ENCODE measurements at places on chromosomes 2 and 18.
A peak's percentile ranks its signal among the peaks of the same experiment; 100 is the strongest.

GRCh38 chr2:174761837-174762236, 2.4 kb downstream of the CHRNA1 start:
- DNase-seq: no peak

DNA sequence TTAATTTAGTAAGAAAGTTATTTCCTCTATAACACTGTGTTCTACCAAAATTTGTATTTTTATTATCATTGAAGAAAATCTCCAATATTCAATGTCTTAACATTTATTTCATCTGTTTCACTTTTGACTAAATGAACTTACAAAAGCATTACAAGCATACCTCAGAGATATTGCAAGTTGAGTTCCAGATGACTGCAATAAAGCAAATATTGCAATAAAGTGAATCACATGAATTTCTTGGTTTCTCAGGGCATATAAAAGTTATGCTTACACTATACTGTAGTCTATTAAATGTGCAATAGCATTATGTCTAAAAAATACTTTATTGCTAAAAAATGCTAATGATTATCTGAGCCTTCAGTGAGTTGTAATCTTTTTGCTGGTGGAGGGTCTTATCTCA, 78.3 kb downstream of the TTC32 start:
- no peak for DNase-seq

- peak; percentile 47 for DNase-seq
Observed at GRCh38 chr2:138712212-138712979, 67.8 kb downstream of the NXPH2 start.

DNA sequence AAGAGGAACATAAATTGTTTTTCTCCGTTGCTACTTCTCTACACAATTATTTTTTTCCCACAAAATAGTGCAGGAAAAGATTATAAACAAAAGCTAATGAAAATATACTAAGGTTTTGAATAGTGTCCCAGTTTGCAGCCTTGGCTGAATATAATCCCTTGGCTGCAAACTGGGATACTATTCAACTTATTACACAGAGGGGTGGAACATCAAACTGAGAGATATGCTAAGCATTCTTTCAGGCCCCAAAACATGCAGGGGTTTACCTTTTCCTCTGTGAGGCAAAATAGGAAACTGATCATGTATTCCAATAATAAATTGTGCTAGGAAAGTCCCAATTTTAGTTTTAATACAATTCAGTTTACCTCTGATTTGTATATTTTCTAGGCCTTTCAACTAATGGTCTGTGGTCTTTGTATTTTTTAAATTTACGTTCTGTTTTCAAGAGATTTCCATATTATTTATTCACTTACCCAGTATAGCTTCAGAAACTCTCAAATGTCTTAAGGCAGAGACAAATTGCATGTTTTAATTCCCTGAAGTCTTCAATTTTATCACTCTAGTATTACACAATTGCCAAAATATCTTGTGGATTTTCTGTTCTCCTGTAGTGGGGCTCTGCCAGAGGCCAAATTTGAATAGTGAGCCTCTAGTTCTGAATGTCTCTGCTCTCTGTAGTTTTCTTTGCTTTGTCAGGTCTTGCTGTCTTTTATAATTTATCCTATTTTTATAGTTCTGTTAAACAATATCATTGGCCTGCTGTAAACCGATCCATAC, 63.9 kb downstream of the PPP1R1C start:
- DNase-seq: no peak

- DNase-seq: no peak
Observed at GRCh38 chr2:109229094-109229675, 100.2 kb downstream of the SH3RF3 start.

DNA sequence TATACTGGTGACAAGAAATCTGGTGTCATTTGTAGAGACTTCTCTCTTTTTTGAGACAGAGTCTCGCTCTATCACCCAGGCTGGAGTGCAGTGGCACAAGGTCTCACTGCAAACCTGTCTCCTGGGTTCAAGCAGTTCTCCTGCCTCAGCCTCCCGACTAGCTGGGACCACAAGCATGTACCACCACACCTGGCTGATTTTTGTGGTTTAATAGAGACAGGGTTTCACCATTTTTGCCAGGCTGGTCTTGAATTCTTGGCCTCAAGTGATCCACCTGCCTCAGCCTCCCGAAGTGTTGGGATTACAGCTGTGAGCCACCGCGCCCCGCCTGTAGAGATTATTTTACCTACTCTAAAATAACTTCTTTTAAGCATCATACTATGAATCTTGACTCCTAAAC, 6.5 kb downstream of the HNRNPLL start:
- DNase-seq: no peak

GRCh38 chr18:41814651-41815050, 140.4 kb upstream of the PIK3C3 start:
- no peak for DNase-seq

DNA sequence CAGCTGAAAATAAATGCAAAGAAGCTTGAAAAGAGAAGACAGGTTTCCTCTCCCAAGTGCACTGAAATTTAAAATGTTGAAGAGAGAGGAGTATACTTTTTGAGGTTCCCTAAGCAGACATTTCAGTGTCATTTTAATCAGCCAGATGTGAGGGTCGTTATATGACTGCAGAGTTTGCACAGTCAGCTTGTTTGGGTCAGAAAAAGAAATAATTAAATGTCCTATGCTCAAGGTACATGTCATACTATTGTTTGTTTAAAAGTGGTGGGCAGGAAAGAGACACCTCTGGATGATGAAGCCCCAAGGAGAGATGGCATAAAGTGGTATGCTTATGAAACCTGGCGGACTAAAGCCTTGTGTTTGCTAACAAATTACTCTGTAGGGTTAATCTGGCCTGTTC, 55.2 kb downstream of the CCDC85A start:
- DNase-seq: no peak

- DNase-seq: no peak
Observed at GRCh38 chr2:19297716-19298115, 60.7 kb downstream of the OSR1 start.

- DNase-seq: peak; percentile 76
Observed at GRCh38 chr2:23480957-23481797, 96.2 kb downstream of the KLHL29 start.

DNA sequence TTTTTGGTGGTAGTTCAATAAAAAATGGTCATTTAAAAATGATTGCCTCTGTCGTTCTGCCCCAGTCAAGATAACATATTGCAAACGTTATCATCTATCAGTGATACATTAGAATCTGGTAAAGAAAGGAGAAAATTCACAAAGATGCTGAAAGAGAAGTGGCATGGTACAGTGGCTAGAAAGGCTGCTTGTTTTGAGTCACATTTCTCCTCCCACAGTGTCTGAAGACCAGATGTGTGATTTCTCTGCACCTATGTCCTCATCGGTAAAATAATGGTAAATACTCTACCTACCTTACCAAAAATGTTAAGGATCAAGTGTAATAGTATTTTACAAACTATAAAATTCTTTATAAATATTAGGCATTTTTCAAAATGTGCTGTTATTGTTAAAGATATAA, 76.1 kb upstream of the NOSTRIN start:
- DNase-seq: no peak

DNA sequence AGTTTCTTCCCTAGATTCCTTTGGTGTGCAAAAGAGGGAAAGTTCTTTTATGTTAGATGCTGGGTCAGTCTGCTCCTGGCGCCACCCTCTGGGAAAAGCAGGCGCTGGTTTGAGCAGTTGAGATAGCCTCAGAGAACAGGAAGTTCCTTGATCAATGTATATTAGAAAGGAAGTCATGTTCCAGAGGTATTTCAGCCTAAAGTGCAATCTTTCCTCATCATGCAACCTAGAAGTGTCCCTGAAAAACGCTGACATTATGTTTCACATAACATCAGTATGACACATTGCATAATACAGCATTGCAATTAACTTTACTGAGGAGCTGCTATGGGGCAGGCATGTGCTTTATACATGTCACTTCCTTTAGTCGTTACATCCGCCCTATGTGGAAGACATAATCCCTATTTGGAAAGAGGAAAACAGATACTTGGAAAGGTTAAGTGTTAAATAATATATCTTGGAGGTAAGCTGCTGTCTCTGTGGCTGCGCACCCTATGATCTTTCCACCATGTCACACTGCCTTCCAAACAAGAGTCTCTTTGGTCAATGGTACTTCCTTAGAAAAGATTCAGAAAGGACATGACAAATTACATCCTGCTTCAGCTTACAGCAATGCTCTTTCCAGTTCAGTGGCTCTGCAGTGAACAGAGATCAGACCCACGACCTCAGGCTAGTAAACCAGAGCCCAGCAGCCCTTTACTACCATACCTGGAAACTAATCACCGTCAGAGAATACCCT, 369.7 kb downstream of the RAD51AP2 start:
- no peak for DNase-seq

DNA sequence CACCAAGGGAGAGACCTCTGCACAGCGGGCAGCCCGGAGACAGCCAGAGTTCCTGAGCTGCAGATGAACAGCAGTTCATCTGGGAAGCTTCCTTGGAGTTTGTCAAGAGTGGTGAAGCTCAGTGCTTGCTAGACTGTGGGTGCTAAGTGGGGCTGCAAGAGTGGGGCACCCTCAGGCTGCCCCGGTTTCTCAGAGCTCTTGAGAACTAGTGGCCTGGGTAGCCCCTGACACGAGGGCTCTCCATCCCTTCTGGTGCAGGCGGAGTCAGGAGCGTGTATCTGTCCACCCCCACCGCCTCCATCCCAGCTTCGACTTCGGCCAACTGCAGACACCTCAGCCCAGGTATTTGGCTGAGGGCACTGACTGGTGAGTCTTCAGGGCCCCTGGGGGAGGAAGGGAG, 222.0 kb downstream of the LOXHD1 start:
- DNase-seq: no peak

DNA sequence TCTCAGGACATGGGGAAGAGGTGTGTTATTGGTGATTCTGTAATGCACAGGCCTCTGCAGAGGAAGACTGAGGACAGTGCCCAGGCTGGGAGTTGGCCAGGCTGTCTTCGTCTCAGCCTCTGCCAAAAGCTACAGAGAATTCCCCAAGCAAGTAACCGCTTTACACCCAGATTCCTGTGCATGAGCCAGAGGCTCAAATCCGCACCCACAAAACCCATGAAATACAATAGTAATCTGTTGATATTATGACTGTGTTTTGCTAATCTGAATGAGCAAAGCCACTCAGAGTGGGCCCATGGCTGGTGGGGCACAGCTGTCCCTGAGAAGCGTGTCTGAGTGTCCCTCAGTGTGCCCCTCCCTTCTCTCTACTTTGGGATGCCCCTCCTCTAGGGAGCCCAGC, 149.5 kb upstream of the PXDN start:
- DNase-seq: no peak

DNA sequence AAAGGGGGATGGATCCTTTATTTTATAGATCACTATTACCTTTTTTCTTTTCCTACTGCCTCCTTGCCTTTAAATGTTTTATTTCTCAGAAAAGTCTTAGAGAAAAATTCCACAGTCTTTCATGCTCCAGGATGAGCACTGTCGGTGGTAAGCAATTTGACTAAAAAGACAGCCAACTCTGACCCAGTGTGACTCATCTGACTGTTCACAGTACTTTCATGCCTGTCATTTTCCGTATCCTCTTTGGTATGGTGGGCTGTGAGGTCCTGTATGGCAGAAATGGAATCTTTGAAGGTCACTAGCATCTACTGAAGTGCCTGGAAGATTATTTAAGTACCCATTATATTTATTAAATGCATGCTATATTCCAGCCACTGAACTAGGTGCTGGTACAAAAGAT, 2.1 kb upstream of the RFTN2 start:
- no peak for DNase-seq

GRCh38 chr2:76977846-76978727, 544.1 kb downstream of the LRRTM4 start:
- peak; percentile 61 for DNase-seq

DNA sequence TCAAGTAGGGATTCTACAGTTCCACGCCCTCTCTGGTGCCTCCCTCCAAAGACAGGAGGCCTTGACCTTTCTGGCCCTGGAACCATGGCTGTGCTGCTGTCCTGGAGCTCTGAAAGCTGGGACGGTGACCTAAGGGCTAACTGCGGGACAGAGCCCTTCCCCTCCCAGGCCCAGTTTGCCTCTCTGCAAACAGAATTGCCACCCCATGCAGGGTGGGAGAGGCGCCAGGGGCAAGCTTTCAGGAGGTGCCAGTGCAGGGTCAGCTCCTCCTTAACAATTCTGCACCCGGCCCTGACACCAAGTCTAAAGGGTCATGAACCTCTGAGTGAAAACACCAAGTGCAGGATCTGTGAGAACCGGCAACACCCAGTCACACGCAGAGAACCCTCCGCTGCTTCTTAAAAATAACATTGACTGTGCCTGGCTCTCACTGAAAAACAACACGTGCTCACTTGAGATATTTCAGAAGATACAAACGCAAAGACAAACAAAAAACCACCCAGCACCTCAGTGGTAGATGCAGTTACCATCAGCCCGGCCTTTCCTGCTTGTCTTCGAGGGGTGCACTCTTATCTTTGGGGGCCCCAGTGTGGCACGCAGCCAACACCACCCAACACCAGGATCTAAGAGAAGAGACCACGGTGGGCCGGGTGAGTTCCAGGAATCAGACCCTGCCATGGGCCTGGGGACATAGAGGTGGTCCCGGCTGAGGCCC, 1.1 kb upstream of the SNED1 start:
- DNase-seq: no peak

DNA sequence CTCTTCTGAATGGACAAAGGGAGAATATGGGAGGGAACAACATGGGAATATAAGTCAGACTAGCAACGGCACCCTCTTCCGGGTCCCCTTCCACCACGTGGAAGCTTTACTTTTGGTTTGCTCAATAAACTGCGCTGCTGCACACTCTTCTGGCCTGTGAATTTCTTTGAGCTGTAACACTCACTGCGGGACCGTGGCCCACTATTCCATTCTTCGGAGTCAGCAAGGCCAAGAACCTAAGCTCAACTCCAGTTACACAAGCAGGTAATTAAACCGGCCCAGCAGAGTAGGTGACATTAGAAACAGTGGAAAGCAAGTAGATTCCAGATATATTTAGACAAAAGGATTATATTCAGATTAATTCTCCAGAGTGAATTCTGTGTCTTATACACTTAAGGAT, 697.4 kb upstream of the NXPH2 start:
- DNase-seq: no peak

DNA sequence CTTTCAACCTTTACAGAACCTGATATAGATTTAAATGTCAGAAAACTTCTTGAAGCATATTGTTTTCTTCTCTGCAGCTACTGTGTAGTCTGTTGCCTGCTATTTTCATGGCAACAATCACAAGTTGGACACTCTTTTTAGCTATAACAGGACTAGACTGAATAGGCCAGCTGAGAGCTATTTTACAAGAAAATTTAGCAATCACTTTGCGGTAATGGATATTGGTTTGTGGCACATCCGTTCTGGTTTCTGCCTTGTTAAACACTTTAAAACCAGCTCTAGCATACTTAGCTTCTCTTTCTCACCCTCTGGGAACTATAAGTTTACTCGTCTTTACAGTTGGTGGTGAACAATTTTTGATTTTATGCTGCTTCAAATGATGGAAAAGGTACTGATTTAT, 125.7 kb downstream of the MAP2 start:
- no peak for DNase-seq

GRCh38 chr2:228446734-228447133, 265.2 kb upstream of the SPHKAP start:
- DNase-seq: no peak
